ENCODE measurements at places on chromosomes 5 and 9.
A peak's percentile ranks its signal among the peaks of the same experiment; 100 is the strongest.

DNA sequence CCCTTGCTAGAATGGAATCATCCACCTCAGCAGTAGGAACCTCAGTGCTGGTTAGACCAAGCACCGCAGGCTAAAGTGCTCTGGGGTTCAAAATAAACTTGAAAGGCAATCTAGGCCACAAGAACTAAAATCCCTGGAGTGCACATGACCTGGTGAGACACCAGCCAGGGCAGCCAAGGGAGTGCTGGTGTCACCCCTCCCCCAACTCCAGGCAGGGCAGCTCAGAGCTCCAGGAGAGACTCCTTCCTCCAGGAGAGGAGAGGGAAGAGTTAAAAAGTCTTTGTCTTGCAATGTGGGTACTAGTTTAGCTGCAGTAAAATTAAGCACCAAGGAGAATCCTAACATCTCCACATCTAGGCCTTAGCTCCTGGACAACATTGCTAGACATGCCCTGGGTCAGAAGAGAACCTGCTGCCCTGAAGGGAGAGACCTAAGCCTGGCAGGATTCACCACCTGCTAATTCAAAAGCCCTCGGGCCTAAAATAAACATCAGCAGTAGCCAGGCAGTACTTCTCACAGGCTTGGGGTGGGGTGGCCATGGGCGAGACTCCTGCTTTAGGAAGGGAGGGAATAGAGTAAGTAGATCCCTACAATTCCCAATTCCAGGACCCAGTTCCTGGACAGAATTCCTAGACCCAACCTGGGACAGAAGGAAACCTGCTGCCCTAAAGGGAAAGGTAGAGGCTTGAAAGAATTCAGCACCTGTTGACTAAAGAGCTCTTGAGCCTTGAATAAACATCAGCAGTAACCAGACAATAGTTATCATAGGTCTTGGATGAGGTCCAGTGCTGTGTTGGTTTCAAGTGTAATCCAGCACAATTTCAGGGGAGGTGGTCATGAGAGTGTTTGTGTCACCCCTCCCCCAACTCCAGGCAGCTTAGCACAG, 25.8 kb downstream of the UGT3A2 start:
- DNase-seq, result no peak

DNA sequence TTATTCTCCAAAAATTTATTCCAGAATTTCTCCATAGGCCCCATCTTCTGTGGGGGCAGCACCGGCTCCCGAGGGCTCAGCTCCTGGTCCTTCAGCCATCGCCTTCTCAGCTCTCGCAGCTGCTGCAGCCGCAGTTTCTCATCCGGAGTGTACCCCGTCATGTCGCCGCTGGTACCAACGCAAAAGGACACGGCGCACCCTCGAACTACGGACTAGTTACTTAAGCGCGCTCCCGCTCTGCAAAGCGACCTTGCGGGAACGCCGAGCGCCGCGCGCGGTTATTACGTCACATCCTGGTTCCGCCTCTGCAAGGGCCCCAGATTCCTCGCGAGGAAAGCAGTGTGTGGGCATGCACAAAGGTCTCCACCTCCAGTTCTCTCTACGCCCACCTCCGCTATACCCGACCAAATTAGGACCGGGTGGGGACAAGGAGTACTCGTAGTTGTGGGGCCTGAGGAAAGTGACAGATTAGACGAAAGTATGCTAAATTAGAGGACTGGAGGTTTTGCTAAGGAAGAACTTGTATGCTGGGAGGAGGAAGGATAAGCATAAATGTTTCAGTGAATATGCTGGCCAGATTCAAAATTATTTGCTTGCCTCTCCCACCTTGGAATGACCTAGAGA, at the start of gene NDUFB6:
Gene NDUFB6, minus strand, starts transcription at position 260 of the 624 bp plus-strand sequence. Its CDS starts 99 bp downstream, at position 161.
- DNase-seq, result peak; percentile 92

GRCh38 chr9:100206899-100207298, 107.9 kb downstream of the INVS start:
- DNase-seq, result no peak

- no peak for DNase-seq
Observed at GRCh38 chr5:79202076-79202475, 33.9 kb upstream of the JMY start.

DNA sequence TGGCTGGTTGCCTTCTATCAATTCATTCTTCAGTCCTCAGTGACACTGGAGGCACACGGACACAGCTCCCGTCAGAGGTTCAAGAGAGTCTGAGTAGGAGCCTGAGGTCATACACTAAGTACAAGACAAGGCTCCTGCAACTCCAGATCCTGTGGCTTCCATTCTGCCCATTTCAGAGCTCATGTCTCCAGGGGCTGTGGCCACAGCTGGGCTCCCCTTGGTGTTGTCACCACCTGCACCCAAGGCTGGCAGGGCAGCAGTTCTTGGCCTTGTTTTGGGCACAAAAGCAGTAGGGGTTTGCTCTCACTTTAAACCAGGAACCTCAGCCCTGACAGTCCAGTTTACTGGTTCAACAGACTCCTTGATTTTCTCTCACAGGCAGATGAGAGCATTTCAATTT, 189.6 kb downstream of the ICE1 start:
- DNase-seq, result no peak

DNA sequence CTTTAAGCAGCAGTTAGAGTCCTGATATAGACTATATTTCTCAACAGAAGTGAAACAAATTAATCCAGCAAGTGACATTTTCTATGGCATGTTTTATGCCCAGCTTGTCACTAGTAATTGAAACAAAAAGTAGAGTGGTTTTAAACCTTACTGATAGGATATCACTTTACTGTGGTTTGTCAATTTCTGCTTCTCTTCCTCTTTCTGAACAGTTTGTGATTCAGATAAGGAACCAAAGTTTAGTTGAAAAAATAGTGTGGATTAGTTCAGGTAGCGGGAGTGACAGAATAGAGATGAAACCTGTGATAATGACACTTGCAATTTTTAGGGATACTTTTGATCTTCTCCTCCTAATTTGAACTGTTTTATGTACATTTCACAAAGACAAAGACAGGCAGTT, 485.7 kb upstream of the EDIL3 start:
- peak; percentile 81 for DNase-seq

DNA sequence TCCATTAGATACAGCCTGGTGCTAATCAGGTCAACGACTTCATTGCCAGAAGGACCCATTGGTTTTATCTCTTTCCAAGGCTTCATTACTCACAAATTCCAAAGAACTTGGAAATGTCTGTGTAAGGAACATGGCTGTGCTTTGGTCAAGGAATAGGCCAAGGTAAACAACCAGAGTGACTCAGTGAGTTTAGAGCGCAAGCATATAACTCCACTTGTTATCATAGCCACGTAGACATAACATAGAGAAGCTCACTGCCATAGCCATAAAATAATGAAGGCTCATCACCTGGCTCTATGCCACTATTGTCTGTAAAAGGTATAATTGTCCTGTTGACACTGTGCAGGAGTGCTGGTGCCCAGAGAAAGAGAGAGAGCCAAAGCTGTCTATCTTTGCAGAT, 139.3 kb upstream of the PLCXD3 start:
- DNase-seq, result no peak

- no peak for DNase-seq
Observed at GRCh38 chr5:57947181-57947580, 464.6 kb upstream of the ACTBL2 start.

- DNase-seq, result no peak
Observed at GRCh38 chr5:19920761-19921160, 67.2 kb downstream of the CDH18 start.

- DNase-seq, result peak; percentile 3
Observed at GRCh38 chr9:122218935-122219855, 9.6 kb downstream of the LHX6 start.

GRCh38 chr5:132013006-132013689, 1.7 kb upstream of the ACSL6 start:
- DNase-seq, result no peak

- DNase-seq, result no peak
Observed at GRCh38 chr9:74760031-74760700, 127.6 kb downstream of the TRPM6 start.

GRCh38 chr5:72034770-72035169, 72.5 kb upstream of the MAP1B start:
- no peak for DNase-seq

DNA sequence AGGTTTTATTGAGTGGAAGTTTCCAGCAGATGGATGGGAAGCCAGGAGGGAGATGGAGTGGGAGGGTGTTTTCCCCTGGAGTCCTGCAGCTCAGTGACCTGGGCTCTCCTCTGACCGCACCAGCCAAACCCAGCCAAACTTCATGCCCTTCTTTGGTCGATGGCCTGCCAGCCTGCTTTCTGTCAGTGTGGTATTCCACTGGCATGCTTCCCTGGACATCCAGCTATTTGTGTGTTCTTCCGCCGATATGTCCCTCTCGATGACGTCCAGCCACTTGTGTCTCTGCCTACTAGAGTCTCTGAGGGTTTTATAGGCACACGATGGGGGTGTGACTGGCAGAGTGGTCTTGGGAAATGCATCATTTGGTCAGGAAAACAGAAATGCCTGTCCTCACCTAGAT, 33.8 kb downstream of the GPBP1 start:
- DNase-seq, result no peak

DNA sequence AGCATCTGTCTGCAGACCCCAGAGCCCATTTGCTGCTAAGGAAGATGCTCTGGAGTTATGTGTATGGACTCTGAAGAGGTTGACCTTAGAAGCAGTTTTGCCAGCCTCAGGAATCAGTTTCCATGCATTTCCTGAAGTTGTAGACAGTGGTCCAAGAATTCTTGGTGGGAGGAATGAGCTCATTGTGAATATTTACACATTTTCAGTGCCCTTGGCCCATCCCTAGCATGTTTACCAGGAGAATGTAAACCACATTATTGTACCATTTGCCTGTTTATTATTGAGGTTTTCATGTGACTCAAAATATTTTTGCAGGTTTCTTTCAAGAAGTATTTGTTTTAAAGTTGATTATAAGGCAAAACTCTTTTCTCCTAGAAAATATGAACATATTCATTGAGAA, 93.8 kb downstream of the NXNL2 start:
- no peak for DNase-seq

GRCh38 chr5:169416583-169417196, 115.8 kb upstream of the SLIT3 start:
- peak; percentile 93 for DNase-seq

GRCh38 chr5:4984461-4984860, 155.7 kb upstream of the ADAMTS16 start:
- DNase-seq, result no peak

DNA sequence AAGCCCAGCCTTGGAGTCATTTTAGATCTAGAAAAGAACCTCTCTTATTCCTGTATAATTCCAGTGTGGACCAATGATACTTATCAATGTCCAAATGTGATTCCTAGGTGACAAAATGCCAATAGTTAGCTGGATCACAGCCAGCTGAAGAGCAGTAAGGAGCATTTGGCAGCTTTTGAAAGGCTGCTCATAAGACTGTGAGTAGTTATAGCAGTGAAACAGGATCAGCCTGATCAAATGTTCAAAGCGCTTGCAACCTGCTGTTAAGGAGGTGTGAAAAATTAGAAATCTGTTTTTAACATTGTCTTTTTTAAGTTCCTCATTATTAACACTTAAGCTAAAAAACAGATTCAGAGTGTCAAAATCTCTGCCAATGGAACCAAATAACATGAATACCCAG, 85.1 kb downstream of the SSBP2 start:
- DNase-seq, result no peak

GRCh38 chr5:98816582-98817222, 43.2 kb downstream of the RGMB start:
- no peak for DNase-seq

- no peak for DNase-seq
Observed at GRCh38 chr9:8674536-8674935, 875.0 kb upstream of the DMAC1 start.

GRCh38 chr9:109017493-109017892, 4.2 kb upstream of the CTNNAL1 start:
- DNase-seq, result no peak

DNA sequence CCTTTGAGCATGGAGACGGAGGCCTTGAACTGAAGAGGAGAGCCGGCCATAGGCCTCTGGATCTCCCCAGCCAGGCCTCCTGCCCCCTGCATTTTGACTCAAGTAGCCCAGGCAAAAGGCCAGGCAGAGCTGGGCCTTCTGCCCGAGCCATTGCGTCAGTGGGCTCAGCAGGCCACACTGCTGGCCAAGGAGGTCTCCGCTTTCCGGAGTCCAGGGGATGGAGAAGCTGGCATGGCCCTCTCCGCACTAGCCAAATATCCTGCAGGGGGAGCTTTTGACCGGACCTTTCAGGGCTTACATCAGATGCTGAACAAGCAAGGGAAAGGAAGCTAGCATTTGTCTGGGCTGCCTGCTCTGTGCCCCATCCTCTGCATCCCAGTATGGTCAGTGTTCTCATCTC, 386.8 kb downstream of the TRIM36 start:
- DNase-seq, result no peak

DNA sequence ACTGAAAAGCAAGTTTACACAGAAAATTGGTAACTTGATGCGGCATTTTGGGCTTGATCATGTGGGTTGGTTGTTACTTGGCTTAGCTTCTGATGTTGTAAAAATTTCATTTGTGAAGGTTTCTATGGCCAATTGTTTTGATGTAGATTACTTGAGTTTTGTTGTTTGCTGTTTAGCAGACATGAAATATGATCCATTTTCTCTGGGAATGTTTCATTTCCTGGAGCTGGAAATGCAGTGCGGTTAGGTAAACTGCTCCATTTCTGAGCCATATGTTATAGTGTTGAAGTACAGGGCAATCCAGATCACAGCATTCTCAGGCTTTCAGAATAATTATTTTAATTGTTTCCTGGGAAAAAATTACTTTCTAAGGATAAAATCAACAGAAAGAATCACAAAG, 396.9 kb downstream of the ENC1 start:
- no peak for DNase-seq
